Upper lobe of right lung (tissue), 1 donor: ENCODE measurements at places on chromosomes 5 and 9.

DNA sequence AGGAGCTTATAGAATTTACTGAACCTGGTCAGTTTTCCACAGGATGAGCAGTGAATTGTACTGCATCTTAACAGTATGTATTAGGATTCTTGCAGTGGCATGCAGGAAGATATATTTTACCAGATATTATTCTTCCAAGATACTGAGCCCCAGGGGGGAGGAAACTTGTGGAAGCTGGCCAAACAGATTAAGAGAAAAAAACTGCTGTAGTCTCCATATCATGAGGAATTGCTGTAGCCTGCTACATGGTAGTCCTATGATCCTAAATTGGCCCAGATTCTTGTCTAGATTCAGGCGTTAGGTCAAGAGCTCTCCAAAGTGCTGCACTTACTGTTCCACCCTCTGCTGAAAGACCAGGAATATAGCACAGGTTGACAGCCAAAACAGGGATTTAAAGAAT, 275.5 kb upstream of the TAS2R1 start:
- no peak for DNase-seq

GRCh38 chr9:72936266-72936665, 16.6 kb downstream of the ALDH1A1 start:
- no peak for DNase-seq

DNA sequence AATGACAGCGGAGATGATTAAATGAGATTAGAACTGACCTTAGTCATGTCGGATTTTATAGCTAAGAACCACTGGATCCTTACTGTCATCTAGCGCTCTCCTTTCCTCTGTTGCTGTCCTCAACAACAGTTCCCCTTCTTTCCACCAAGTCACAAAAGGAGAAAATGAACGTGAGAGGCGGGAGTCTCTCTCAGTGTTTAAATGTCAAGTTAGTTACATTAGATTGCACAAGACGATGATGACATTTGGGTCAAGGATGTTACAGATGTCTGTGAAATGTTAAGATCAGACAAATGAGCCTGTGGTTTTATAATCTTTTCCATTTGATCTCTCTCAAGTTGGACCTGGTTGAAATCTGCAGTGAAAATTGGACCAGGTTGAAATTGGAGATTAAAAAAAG, 53.5 kb downstream of the FBXO38 start:
- no peak for DNase-seq

GRCh38 chr9:128735373-128735772, 11.4 kb upstream of the ZDHHC12 start:
- no peak for DNase-seq

GRCh38 chr5:154193701-154194121, 3.2 kb downstream of the GALNT10 start:
- no peak for DNase-seq

DNA sequence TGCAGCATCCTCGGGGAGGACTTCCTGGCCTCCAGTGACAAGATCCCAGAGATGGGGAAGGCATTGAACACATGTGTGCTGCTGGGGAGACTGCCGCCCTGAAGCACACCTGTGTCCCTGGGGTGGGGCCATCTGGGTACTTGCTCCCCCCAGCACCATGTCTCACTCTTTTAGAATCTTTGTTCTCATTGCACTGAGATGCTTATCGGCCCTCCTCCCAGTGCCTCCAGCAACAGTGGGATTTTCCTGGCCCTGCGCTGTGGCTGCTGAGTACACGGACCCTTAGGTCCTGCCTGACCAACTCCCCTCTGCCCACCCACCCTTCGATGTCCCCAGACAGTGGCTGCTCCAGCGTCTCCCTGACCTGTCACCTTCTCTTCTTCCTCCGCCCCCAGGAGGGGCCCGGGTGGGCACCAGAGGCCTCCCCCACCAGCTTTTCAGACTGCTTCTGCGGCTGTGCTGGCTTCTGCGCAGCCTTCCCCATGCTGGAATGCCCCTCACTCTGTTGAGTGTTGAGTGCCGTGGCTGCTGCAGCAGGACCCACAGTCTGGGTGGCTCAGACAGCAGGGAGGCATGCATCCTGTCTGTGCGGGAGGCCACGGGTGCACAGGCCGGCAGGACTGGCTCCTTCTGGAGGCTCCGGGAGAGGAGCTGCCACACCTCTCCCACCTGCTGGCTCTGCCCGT, 145.9 kb upstream of the IRX2 start:
- no peak for DNase-seq
